ENCODE measurements at places on chromosomes 7 and 10.

DNA sequence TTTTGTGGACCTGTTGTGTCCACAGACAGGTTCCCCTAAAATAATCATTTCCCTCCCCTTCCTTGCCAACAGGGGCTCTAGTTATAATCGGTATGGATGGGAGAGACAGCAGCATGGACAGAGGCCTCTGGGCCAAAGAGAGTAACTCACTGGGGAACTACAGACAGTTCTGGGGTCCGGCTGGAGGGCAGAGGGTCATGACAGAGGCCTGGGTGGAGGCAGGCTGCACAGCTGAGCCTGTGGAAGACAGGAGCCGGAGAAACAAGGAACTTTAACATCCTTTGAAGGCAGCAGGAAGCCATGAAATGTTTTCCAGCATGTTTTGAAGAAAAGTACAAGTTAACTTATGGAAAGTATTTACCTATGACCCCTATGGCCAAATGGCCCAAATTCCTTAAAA, 68.6 kb downstream of the PDIA4 start:
- no peak for DNase-seq

- no peak for DNase-seq
Measured at GRCh38 chr7:35727571-35727970, 32.6 kb upstream of the HERPUD2 start.

DNA sequence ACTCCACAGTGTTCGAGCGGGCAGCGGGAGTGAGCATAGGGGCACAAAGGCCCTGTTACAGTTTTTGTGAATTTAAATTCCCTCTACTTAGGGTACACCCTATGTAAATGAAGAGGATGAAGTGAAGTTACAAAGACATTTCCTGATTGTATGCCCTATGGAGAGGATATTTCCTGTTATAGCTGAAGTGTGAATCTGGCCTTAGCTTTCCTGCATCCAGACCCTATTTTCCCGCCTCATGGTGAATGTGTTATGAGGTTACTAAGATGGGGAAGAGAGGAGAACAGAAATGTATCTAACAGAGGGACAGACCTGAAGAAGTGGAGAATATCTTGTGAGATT, 37.8 kb upstream of the COMMD3 start:
- DNase-seq: no peak

DNA sequence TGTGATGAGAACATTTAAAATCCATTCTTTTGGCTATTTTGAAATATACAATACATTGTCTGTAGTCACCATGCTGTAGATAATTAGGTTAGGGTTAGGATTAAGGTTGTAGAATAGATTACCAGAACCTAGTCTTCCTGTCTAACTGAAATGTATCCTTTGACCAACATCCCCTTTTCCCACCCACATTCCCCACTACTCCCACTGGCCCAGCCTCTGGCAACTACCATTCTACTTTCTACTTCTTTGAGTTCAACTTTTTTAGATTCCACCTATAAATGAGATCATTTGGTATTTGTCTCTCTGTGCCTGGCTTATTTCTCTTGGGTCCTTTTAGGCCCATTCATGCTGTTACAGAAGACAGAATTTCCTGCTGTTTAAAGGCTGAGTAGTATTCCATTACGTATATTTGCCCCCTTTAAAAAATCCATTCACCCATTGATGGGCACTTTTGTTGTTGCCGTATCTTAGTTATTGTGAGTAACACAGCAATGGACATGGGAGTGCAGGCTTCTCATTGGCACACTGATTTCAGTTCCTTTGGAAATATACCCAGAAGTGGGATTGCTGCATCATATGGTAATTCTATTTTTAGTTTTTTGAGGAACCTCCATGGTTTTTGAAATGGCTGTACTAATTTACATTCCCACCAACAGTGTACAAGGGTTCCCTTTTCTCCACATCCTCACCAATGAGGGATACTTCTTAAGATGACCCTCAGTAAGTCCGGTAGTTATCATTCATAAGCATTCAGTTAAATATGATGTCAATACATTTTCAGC, 104.0 kb downstream of the RALA start:
- no peak for DNase-seq

DNA sequence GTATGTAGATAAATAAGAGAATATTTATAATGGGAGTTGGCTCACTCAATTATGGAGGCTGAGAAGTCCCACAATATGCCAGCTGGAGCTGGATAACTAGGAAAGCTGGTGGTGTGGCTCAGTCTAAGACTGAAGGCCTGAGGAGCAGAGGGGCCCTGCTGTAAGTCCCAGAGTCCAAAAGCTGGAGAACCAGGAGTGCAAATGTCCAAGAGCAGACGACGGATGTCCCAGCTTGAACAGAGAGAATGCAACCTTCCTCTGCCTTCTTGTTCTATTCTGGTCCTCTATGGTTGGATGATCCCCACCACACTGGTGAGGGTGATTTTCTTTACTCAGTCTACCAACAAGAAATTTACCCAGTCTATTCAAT, 13.2 kb downstream of the IL2RA start:
- DNase-seq: no peak

- no peak for DNase-seq
Measured at GRCh38 chr10:114356751-114357514, 47.4 kb downstream of the AFAP1L2 start.

DNA sequence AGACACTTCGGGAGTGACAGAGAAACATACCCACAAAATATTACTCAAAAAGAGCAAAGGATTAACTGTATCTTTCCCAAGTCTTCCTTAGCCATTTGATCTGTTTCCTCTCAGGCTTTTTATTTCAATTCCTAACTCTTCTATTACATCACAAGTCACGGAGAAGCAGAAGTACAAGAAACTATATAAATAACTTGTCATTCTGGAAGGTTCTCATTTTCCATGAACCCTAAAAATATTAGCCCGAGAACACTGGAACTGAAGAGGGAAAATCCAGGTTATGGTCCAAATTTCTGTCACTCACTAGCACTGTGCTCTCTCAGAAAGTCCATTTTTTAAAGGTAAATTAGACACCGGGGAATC, 98.0 kb downstream of the GRB10 start:
- DNase-seq: no peak

DNA sequence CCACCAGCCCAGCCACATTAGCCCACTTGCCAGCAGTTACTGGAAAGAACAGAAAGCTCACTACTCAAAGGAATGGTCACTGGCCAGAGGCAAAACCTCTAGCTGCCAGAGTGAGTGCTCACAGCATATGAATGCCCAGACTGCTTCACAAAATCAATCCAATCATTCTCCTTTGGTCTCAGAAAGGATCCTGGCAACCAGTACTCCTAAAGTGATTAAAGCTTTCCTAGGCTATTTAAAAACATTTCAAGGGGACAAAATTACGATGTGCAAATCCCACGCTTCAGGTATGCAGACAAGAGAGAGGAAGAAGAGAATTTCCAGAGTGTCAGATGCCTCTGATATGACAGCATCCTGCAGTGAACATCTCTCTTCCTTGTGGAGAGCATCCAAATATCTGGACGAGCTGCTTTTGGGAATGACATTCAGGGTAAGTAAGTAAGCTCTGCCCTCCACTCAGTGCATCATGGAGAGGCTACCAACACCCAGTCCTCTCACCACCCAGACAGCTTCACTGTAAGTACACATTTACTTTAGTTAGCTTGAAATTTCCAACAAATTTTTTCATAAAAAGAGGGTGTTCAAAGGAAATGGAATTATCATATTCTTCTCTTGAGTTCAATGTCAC, 25.1 kb downstream of the ICA1 start:
- no peak for DNase-seq

All from stimulated activated CD4-positive, alpha-beta T cell treated with anti-CD3 and anti-CD28 coated beads, TNF-alpha, amount 100 ng/mL, for 48 hours (primary cell).